ENCODE measurements at places on chromosomes 2 and 18.

- no peak for DNase-seq
Observed at GRCh38 chr2:45896311-45896710, 244.8 kb downstream of the PRKCE start.

DNA sequence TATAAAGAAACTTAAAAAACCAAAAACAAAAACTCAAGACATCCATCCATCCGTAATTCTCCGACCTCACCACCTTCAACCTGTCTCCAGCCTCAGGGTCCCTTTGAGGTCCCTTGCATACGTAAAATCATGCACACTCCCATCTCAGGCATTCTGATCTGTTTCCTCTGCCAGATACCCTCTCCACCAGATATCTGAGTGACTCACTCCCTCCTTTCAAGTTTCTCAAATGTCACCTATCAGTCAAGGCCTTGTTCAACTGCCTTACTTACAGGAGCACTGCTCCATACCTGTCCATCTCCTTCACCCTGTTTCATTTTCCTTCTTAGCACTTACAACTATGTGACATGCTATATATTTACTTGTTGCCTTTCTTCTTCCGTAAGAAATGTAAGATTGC, 369.3 kb downstream of the NBAS start:
- no peak for DNase-seq

GRCh38 chr2:150274108-150274507, 213.4 kb downstream of the RND3 start:
- DNase-seq, result no peak

- no peak for DNase-seq
Observed at GRCh38 chr2:36975306-36975705, 9.0 kb upstream of the STRN start.

- DNase-seq, result peak; percentile 53
Observed at GRCh38 chr2:187499941-187500532, 52.0 kb upstream of the CALCRL start.

- no peak for DNase-seq
Observed at GRCh38 chr2:167509586-167509985, 621.3 kb downstream of the XIRP2 start.

DNA sequence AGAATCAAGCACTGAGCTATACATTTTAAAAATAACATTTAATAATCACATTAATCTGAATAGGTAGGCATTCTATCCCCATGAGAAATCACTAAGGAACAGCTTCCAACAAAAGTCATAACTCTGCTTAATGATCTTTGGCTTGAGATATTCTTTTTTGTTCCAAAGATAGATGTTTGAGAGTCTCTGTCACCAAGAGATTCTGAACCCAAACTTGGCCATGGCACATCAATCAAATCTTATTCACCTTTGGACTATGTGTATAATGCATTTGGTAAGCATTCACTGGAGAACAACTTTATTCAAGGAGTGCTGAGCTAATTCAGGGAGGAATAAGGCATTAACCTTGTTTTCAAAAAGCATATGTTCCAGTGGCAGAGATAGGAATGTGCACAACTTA, 743.3 kb downstream of the SLC4A3 start:
- no peak for DNase-seq

Measured in pons (tissue), 1 donor.